ENCODE measurements at places on chromosomes 6 and 20. TPM values are rescaled to one million over a fixed set of nuclear protein-coding genes. Genes with fewer than 3 reads are reported as not detected.

DNA sequence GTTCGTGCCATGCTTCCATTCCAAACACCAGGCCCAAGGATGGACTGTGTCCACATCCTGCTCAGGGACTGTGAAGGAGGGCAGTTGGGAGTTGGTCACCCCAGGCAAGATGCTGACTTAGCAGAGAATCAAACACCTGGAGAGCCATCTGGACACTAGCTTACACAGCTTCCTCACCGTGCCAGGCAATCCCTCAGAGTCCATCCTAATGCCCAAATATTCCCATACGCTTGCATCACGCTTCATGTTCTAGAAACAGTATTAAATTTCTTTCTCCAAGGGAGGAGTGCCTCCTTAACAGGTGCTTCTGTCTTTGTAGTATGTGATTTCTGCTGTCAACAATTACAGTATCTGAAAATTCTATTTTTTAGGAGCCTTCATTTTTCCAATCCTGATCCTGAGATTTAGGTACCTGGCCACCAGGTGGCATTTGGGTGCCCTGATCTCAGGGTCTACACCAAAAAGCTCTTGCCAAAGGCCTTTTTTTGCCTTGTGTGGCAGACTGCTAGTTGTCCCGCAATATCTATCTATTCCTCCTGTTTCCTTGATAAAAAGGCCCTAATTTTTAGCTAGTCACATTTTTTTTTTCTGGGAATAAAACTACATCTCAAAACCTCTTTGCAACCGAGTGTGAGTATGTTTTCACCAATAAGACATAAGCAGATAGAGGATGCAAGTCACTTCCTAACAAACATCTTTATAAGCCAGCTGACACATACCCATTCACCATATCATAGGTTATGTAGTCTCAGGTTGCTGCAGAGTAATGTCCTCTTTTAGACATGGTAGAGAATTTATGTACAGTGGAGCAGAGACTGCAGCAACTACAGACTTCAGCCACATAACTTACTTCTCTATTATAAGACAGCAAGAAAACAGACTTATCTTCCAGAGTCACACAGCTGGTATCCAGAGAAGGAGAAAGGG, 85.0 kb downstream of the PREP start:
- DNase-seq, result no peak

- no peak for DNase-seq
These were observed 75.9 kb upstream of the CST7 start for GRCh38 chr20:24873025-24873620.

Gene CDH22
- polyA plus RNA-seq, result not detected

Gene SEL1L2
- polyA plus RNA-seq, result 0.29 TPM
